Heart right ventricle (tissue), 16 donors: ENCODE measurements at places on chromosomes 3 and 15.

DNA sequence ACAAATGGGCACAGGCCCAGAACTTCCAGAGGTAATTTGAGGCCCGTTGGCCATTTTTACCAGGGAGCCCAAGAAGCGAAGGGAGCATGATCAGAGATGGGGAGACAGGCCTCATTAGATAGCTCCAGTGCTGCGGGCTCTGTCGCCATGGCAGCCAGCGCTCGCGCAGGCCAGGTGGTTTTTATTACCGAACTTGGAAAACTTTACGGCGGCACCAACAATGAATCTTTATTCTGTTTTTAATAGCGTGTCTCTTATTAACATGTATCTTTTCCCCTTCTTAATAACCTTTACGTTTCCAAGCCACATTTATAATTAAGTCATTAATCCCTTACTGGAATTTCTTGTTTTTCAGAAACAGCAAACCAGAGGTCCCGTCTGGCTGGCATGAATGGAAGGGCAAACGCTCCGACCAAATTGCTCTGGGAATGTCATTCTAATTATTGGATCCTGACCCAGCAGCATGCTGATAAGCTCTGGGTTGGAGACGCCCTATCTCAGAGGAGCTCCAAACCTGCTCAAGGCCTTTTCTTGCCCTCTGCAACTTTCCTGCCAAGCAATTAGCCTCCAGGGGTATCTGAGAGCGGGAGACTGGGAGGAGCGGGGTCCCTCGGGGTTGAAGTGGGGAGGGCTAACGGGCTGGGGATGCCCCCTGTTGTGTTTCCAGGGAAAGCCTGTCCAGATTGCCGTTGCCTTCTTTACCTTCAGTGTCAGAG is 256.4 kb downstream of the TLE3 start:
- no peak for DNase-seq

- DNase-seq: no peak
Observed at GRCh38 chr3:168828943-168829342, 733.2 kb upstream of the GOLIM4 start.

GRCh38 chr15:60695713-60696522 is 217.0 kb upstream of the ICE2 start:
- DNase-seq: no peak

- DNase-seq: no peak
Observed at GRCh38 chr3:15820911-15821310, 23.1 kb upstream of the ANKRD28 start.

GRCh38 chr15:64311566-64311965 is 44.4 kb downstream of the CSNK1G1 start:
- DNase-seq: no peak

DNA sequence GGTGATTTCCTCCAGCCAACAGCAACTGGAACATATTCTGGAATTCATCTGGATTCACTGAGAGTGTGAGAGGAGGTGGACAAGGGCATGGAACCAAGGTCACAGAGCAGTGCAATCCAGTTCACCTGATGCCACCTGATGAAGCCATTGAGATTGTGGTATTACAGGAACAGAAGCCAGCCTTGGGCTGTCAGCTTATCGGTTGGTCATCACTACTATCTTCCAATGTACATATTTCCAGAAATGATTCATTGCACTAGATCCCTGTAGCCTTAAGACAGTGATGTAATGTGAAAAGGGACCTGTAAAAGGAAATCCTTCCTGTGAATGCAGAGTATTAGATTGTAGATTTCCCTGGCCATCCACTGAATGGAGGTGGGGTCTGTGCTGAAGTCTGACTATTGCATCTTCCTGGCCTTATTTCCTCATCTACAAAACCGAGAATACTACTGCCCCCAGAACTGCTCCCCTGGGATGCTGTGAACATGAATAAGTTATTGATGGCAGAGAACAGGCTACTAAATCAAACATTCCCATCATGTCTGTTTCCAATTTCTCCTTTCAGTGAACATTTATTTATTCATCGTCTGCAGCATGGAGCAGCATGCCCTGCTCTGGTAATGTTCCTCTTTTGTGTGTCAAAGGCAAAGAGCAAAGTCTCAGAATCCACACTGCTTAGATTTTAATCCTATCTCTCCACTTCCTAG is 47.4 kb upstream of the TPM1 start:
- DNase-seq: no peak

GRCh38 chr3:129204473-129204872 is 20.8 kb upstream of the CNBP start:
- no peak for DNase-seq

- no peak for DNase-seq
Observed at GRCh38 chr3:48708481-48708889, 8.5 kb downstream of the IP6K2 start.

- DNase-seq: no peak
Observed at GRCh38 chr3:76400141-76400540, 614.8 kb upstream of the ZNF717 start.

DNA sequence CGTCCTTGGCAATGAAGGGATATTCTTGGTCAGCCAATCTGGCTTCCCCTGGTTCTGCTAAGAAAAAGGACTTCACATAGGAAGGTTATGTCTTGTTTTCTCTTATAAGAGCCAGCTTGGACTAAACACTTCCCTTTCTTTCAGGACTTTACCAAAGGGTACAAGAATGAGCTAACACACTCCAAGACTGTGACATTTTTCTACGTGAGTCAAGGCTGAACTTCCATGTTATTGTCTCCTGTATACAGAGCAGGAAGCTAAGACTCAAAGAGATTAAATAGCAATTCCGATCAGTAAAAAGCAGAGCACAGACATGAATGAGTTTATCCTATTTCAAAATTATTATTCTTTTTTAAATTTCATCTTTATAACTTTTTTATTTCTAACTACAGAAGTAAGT is 63.3 kb upstream of the STT3B start:
- DNase-seq: no peak

DNA sequence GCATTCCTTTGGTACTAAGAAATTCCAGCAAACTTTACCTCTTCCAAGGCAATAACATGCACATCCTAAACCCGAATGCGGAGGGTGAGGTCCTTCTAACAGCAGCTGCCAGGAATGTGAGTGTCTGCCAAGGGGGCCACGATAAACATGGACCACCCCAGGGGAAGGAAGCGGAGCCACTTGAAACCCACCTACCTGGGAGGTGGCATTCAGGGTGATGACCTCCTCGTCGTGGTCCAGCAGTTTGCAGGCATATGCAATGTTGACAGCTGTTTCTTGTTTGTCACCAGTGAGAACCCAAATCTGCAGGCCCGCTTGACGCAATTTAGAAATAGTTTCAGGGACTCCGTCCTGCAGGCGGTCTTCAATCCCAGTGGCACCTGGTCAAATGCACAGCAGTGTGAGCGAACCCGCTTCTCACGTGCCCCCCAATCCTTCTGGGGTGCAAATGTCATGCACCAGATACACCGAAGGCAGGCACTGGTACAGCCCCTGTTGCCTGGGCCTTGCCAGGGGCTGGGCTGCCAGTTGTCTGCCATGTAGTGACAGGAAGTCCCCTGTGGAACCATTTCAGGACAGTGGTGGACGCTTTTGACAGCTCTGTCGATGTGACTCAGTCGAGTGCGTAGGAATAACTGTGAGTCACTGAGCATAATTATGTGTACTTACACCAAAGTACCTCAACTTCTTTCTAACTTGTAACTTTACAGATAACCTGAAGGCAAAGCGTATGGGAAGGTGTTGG is 161.2 kb downstream of the ATP10A start:
- no peak for DNase-seq

- no peak for DNase-seq
Observed at GRCh38 chr15:67784856-67785430, 40.4 kb upstream of the SKOR1 start.

- DNase-seq: no peak
Observed at GRCh38 chr3:13463618-13464400, 16.3 kb upstream of the HDAC11 start.

GRCh38 chr3:113275929-113276750 is 64.8 kb downstream of the BOC start:
- peak; percentile 36 for DNase-seq

- no peak for DNase-seq
Observed at GRCh38 chr15:87653646-87654045, 602.9 kb downstream of the NTRK3 start.

DNA sequence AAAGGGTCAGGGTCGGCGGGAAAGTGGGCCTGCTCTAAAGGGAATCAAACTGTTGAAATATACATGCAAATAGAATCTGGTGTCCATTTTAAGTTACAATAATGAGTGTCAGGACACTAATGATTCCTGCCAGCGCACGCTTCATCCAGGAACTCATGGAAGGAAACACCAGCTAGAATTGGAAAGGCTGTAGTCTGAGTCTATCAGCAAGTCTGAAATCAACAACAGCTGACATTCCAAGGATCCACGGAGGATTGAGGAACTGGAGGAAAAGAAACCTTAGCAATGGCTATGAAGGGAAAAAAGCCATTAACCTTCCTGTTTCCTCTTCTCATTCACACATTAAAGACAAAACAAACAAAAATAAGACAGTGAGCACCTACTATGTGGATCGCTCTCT is 1063.1 kb downstream of the NTRK3 start:
- no peak for DNase-seq

DNA sequence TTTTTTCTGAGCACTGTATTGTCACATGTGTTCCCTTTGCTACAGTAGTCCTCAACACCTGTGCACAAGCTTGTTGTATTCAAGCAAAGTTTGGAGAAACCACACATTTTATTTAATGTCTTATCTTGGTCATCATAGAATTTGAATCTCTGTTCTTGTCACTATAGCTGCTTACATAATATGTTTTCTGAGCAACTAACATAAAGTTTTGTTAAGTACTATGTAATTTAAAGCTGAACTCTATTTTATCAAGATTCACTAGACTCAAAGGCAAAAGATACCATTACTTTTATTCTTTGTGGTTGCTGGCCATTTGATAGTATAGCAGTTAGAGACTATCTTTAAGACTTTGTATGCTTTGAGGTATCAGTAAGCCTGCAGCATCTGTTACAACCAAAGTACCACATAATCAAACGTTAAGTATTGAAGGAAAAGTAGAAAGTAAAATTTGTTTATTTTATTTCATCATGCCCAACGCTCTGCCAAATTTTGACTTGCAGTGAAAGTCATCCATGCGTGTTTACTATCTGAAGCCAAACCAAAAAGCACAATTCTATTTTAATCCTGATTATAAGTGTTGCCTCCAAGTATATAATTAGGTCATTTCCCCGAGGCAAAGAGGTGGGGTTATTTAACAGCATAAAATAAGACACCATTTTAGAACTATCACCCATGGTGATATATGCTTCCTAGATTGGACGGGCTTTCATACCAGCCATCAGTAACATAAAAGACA is 10.3 kb upstream of the ABHD10 start:
- no peak for DNase-seq

DNA sequence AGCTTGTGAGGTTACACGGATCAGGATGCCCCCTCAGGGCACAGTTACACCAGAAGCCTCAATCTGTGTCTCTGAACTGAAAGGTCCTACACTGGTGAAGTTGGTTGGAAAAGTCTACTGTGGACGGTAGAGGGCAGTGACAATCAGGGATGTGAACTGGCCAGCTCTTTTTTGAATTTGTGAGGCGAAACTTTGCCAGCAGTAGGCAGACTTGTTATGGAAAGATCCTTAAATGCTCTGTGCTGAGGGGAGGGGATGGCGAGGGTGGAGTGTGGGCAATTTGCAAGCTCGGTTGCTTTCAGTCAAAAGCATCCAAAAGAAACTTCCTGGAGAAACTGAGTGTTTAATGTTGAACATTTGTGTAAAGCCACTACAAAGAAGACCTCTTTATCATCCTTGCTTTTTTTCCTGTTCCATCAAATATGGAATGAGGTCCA is 127.4 kb upstream of the ABHD17C start:
- DNase-seq: peak; percentile 64

GRCh38 chr3:31980530-31981205 is 394 bp downstream of the OSBPL10 start:
- peak; percentile 44 for DNase-seq

DNA sequence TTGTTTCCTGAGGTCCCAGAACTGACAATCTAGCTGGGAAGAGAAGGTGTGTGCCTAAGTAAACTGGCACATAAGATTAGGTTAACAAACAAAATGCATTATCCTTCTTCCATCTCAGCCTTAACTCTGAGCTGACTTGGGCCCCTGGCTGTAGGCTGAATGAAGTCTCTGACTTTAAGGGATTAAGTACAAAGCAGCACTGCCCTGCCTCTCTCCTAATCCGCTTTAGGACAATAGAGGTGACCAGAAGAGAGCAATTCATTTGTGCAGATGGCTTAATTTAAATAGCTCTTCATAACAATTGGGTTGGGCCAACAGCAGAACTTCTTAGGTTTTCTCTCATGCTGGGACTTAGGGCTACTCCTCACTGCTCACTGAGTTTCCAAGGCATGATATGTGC is 181.6 kb upstream of the SOX14 start:
- no peak for DNase-seq

- no peak for DNase-seq
Observed at GRCh38 chr3:191962324-191962723, 501.4 kb downstream of the PYDC2 start.

GRCh38 chr15:41502795-41503668 is 9.4 kb downstream of the ITPKA start:
- DNase-seq: no peak

- no peak for DNase-seq
Observed at GRCh38 chr15:93895976-93896770, 335.2 kb upstream of the MCTP2 start.

GRCh38 chr15:98873441-98874218 is 134.0 kb downstream of the PGPEP1L start:
- DNase-seq: no peak

DNA sequence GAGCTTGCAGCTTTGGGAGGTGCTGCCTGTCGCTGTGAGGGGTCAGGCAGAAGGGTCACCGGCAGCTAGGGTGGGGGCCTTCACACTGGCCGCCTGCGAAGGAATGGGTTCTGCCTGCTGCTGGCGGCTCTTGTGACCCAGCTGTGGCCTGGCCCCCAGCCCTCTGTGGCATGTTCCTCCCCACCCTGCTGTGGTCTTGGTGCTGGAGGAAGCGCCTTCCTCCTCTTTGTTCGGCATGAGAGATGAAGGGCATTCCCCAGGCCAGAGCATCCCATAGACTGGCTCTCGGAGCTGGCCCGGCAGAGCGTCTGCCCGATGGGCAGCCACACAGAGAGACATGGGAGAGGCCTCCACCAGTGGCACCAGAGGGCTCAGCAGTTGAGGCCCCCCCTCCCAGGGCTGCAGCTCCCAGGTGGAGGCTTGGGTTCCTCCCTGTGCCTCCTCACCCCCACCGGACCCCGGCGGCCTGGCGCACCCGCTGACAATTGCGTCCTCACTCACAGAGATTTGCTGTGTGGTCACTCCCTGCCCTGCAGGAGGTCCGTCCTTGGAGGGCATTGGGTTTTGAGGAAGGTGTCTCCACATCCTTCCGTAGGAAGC is 162.2 kb downstream of the NSMCE3 start:
- no peak for DNase-seq

GRCh38 chr3:179369621-179370020 is 22.1 kb downstream of the MFN1 start:
- DNase-seq: no peak

DNA sequence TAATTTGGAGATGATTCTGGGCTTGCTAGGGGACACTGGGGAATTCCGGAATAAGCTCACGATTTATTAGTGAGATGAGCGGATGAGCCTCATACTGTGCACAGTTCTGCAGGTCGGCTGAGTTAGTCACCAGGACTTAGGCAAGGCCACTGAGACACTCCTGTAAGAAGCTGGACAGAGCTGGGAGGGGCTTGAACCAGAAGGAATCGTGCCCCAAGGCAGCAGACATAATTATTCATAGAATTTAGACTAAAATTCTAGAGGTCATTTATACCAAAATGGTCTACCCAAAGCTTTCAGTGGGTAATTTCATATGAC is 121.4 kb downstream of the VGLL4 start:
- no peak for DNase-seq
